ENCODE measurements at places on chromosomes 6 and 20.

DNA sequence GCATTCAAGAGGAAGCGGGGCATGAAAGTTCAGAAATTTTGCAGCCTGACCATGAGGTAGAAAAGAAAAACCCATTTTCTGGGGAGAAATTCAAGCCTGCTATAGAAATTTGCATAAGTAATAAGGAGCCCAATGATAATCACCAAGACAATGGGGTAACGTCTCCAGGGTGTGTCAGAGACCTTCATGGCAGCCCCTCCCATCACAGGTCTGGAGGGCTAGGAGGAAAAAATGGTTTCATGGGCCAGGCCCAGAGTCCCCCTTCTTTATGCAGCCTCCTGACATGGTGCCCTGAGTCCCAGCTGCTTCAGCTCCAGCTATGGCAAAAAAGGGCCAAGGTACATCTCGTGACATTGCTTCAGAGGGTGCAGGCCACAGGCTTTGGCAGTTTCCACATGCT, 618.5 kb downstream of the EYS start:
- DNase-seq: no peak

- no peak for DNase-seq
Measured at GRCh38 chr20:20823476-20823881, 111.0 kb upstream of the RALGAPA2 start.

- DNase-seq: no peak
Measured at GRCh38 chr6:89807581-89807980, 12.0 kb downstream of the MDN1 start.

DNA sequence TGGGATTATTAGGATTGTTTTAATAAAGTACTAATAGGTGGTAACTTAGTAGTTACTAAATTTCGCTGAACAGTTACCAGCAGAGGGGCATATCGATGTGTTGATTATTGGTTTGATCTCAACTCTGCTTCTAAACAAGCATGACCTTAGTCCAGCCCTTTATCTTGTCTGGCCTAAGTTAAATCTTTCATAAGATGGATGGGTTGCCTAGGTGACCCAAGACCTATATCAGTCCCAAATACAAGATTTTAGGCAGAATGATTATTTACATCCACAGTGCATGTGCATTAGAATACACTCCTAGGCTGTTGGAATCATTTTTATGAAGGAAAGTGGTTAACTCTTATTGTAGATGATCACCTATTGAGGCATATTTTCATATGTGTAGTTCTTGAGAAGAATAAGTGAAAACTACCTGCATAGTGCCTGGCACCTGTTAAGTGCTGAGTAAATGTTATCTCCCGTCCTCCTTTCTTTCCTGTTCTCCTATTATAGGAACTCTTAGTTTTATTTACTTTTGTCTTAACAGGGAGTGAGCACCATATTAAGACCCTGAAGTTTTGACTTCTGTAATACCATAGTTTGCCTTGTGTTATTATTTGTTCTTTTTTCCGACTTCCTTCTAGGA, 1.1 kb downstream of the HSF2 start:
- no peak for DNase-seq

GRCh38 chr20:63215101-63216040, 560 bp downstream of the YTHDF1 start:
- DNase-seq: no peak

DNA sequence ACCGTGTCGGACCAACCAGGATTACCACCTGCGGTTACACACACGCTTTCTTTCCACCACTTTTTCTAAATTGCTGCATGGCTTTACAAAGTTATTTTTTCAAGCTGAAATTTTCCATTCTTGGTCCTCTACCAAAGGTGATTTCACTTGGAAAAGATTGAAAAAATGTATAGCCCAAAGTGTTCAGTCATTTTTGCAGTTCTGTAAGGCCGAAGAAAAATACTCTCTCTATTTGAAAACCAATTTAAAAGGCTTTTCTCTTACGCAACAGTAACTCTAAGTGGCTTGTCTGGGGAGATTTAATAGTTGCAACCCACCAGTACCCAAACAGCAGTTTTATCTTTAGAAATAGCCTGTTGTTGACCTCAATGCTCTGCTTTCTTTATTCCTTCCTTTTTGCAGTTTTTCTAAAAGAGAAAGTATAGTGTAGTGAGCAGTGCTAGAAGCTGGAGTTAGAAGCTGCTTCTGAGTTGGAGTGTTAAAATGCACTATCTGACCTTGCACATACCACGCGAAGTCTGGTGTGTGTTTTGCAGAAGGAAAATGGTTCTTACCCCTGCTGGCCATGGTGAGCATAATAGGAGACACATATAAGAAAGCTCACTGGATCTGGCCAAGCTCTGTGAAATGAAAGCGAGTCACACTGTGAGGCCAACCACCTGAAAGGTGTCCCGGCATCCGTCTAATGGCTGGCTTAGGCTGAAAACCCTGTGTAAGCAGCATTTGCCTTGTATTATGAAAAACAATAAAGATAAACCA, 271.6 kb upstream of the PRND start:
- no peak for DNase-seq

DNA sequence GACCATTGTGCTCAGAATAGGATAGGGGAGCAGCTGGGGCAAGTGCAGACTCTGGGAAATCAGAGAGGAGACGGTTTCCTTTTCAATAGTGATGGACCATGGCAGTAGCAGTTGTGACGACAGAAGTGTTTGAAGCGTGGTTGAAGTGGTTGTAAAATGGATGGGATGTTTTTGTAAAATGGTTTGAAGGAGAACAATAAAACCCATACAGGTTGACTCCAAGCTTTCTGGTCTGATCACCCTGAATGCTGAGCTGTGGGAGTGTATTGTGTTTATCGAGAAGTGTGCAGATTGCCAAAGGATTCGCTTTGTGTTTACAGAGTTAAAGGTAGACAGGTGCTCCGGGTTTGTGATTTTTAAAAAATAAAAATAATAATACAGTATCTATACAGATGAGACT, 255.2 kb upstream of the SULF2 start:
- DNase-seq: no peak

GRCh38 chr6:29734046-29735018, 11.1 kb downstream of the HLA-F start:
- DNase-seq: no peak

DNA sequence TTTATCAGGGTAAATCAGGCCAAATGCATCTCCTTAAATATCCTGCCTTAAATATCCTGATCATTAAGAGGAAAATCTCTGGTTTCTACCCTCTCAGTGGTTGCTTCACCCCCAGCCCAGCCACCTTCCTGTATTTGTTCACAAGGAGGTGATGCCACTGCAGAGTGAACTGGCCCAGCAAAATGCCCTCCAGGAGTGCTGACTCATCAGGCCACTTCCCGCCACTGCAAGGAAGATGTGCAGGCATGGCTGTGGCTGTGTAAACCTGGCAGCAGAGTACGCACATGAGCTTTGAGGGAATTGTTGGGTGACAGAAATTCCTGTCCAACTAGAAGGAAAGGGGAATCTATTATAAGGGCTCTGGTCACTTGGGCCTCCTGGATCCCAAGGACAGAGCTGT, 13.8 kb downstream of the NQO2 start:
- peak; percentile 21 for DNase-seq

- DNase-seq: no peak
Measured at GRCh38 chr20:16147216-16147615, 426.0 kb downstream of the KIF16B start.
